ENCODE measurements at places on chromosomes 5 and 9. TPM values are rescaled to one million over a fixed set of nuclear protein-coding genes. Genes with fewer than 3 reads are reported as not detected.
A peak's percentile ranks its signal among the peaks of the same experiment; 100 is the strongest.

DNA sequence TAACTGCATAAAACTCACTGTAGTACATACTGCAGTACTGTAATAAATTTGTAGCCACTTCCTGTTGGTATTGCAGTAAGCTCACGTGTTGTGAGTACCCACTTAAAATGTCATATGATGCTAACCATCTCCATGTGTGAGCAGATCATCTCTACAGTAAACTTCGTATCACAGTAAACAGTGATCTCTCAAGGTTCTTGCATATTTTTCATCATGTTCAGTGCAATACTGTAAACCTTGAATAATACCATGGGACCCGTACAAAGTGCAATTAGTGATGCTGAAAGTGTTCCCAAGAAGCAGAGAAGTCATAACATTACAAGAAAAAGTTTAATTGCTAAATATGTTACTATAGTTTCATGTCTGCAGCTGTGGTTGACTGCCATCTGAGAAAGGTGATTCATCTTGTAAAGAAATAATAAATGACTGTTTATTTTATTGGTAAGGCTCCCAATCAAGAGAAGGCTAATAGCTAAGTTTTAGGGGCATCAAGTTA lies 253.8 kb upstream of the POU5F2 start:
- H3K27me3 ChIP-seq: no peaks in the 10 kb centered on the region
- H3K4me1 ChIP-seq: no peaks in the 10 kb centered on the region
- no peaks in the 10 kb centered on the region for H3K36me3 ChIP-seq
- H3K4me3 ChIP-seq: no peak overlapping the region
- no peak overlapping the region for H3K27ac ChIP-seq
- DNase-seq: no peak

- H3K4me1 ChIP-seq: no peaks in the 10 kb centered on the region
- DNase-seq: no peak
- H3K36me3 ChIP-seq: no peaks in the 10 kb centered on the region
- H3K27me3 ChIP-seq: no peaks in the 10 kb centered on the region
Measured at GRCh38 chr5:110705349-110705748, 21.1 kb downstream of the TMEM232 start.

GRCh38 chr9:130230631-130231030 lies 34.9 kb upstream of the HMCN2 start:
- H3K27ac ChIP-seq: no peak overlapping the region
- H3K36me3 ChIP-seq: no peaks in the 10 kb centered on the region
- DNase-seq: no peak

- no peaks in the 10 kb centered on the region for H3K4me1 ChIP-seq
- H3K4me3 ChIP-seq: no peak overlapping the region
- no peaks in the 10 kb centered on the region for H3K36me3 ChIP-seq
Measured at GRCh38 chr5:156922207-156922792, 40.7 kb downstream of the TIMD4 start.

GRCh38 chr9:114154600-114155102 lies 686 bp upstream of the COL27A1 start:
- H3K4me1 ChIP-seq: no peaks in the 10 kb centered on the region
- no peaks in the 10 kb centered on the region for H3K27me3 ChIP-seq
- H3K4me3 ChIP-seq: no peak overlapping the region
- H3K27ac ChIP-seq: no peak overlapping the region
- DNase-seq: no peak

DNA sequence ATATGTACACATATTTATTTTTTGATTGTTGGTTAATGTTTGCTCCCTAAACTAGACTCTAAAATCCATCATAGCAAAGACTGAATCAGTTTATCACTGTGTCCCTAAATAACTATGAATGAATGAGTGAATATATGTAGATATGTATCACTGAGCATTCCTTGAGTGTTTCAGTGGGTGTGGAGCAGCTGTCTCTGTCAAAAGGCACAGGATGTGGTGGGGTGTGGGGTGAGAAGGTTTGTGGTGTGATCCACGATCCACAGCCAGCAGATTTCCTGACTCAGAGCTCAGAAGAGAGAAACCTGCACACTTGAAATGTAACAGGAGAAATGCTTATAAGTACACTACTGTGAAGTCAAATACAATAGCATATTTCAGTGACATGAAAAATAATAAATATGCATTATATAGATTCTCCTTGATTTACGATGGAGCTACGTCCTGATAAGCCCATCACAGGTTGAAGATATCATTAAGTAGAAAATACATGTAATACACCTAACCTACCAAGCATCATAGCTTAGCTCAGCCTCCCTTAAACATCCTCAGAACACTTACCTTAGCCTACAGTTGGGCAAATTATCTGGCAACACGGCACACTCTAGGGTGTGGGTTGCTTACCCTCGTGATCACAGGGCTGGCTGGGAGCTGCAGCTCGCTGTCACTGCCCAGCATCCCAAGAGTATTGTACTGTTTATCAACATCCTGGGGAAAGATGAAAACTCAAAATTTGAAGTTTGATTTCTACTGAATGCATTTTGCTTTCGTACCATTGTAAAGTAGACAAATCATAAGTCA lies 287.0 kb downstream of the GAS1 start:
- H3K4me3 ChIP-seq: no peak overlapping the region
- DNase-seq: no peak

GRCh38 chr5:136768457-136768856 lies 403.1 kb upstream of the TRPC7 start:
- H3K4me1 ChIP-seq: peaks cover 42% of the 10 kb centered on the region
- H3K27ac ChIP-seq: no peak overlapping the region

- peak; percentile 60 for DNase-seq
- no peaks in the 10 kb centered on the region for H3K4me1 ChIP-seq
- no peaks in the 10 kb centered on the region for H3K27me3 ChIP-seq
- no peak overlapping the region for H3K4me3 ChIP-seq
- no peak overlapping the region for H3K27ac ChIP-seq
Measured at GRCh38 chr9:114033397-114034103, 44.5 kb downstream of the AMBP start.

DNA sequence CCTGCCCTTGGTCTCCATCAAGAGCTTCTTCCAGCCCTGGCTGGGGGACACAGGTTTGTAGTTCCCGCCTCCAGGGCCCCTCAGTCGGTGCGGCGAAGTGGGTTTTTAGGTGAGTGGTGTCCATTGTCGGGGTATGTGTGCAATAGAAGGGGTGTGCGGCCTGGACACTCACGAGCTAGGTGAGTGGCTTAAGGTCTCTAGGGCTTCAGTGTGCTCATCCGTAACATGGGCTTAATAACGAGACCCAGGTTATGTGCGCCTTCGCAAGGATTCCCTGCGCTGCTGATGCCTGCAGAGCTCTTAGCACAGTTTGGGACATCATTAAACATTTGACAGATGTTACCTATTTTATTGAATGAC lies 656 bp downstream of the CEP78 start:
- peak overlapping the region; percentile 62 for H3K27ac ChIP-seq
- peak overlapping the region; percentile 97 for H3K4me3 ChIP-seq
- peaks cover 7% of the 10 kb centered on the region for H3K36me3 ChIP-seq
- H3K4me1 ChIP-seq: peaks cover 27% of the 10 kb centered on the region
- no peaks in the 10 kb centered on the region for H3K27me3 ChIP-seq

DNA sequence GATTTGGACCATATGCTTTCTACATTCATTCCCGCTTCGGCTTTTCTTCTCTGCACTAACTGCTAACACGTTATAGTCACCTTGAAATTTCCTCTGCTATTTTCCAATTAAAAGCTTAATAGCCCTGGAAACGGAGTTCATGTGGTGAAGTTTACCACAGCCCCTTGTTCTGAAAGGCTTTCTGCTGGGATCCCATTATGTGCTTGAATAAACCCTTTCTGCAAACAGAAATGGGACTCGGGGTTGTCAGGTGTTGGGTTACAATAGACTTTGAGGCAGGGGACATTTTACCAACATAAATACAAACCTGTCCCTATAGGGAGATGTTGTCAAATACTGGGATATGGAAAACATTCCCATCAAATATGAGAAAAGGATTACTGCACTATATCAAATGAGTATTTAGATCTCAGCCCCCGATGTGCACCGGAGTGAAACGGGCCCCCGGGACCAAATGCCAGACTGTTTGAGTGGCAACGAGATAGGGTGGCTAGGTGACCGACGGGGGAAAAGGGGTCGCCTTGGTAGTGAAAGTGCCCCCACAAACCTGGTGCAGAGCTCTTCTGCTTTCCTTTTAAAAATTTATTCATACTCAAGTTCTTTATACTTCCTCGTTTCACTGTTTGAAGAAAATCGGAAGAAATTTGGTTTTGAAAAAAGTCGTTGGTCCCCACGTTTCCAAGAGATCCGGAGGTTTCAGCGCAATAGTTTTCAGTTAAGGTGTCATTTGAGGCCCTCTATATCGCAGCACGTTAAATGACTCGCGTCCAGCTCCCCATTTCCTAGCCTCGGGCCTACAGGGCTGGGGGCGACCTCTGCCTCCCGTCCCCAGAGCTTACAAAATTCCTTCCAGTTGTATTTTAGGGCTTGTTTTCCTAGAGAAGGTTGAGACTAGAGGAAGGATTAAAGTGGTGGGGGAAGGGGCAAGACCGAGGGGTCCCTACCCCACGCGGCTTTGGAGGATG lies 2.1 kb upstream of the DMRT3 start:
- no peaks in the 10 kb centered on the region for H3K27me3 ChIP-seq
- no peak overlapping the region for H3K27ac ChIP-seq
- H3K36me3 ChIP-seq: no peaks in the 10 kb centered on the region
- H3K4me3 ChIP-seq: no peak overlapping the region

GRCh38 chr5:119313658-119314605 lies 41.9 kb upstream of the TNFAIP8 start:
- no peaks in the 10 kb centered on the region for H3K27me3 ChIP-seq
- no peak overlapping the region for H3K4me3 ChIP-seq
- H3K36me3 ChIP-seq: peaks cover 4% of the 10 kb centered on the region
- peaks cover 73% of the 10 kb centered on the region for H3K4me1 ChIP-seq

DNA sequence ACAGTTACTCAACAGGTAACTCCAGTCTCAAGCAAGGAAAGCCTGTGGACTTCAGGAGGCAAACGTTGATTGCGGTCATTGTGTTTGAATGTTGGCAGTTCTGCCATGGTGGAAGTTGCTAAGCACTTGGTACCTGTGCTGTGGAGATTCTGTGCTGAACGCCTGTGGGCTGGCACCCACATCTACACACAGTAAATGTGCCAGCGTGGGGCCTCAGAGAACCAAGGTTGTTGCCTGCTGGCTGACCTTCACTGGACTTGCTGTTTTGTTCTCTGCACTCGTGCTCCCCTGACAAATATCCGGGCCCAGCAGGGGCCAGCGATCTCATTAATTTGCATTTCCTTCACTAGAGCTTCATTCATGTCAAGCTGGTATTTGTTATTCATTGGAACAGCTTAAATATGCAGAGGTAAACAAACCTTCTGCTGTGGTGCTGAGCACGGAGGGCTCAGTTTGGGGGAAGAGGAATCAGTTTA lies 141.8 kb downstream of the PRKACG start:
- no peaks in the 10 kb centered on the region for H3K27me3 ChIP-seq
- no peaks in the 10 kb centered on the region for H3K36me3 ChIP-seq
- H3K4me1 ChIP-seq: no peaks in the 10 kb centered on the region
- H3K27ac ChIP-seq: no peak overlapping the region
- H3K4me3 ChIP-seq: no peak overlapping the region

DNA sequence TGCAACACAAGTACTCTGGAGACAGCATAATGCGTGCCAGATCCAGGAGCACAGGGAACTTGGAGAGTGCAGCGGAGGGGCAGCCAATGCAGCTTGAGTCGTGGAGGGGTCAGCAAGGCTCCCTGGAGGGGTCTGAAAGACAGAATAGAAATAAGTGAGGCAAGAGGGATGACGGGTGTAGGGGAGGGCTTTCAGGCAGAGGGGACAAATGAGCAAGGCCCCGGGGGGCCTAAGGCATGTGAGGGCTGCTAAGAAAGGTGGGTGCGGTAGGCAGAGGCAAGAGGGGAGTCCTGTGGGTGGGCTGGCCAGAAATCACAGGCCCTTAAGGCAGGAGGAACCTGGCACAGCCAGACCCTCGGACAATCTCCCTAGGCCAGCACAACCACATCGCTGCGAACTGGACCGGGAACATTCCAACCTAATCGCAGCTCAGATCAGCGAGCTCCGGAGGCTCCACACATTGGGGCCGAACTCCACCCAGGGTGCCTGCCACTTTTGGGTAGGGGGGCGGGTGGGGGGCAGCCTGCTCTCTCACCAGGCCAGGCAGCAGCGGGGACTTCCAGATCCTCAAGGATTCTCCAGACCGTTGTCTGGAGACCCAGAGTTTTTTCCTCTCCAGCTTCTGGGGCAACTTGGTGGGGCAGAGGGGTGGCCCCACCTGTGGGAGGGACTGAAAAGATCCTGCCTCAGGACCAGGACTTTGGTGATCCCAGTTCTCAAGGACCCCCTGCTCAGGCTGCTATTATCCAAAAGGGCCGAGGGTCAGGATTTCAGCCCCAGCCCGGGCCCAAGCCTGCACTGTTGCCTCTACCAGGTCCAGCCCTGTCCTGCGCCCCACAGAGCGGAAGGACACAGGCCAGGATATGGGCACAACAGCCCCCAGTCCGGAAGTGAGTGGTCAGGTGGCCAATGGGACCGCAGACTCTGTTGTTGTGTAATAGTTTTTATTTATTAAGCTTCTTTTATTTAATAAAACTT lies 22.7 kb upstream of the CYSTM1 start:
- no peaks in the 10 kb centered on the region for H3K36me3 ChIP-seq
- H3K4me1 ChIP-seq: peaks cover 25% of the 10 kb centered on the region
- no peak for DNase-seq
- H3K27ac ChIP-seq: no peak overlapping the region

DNA sequence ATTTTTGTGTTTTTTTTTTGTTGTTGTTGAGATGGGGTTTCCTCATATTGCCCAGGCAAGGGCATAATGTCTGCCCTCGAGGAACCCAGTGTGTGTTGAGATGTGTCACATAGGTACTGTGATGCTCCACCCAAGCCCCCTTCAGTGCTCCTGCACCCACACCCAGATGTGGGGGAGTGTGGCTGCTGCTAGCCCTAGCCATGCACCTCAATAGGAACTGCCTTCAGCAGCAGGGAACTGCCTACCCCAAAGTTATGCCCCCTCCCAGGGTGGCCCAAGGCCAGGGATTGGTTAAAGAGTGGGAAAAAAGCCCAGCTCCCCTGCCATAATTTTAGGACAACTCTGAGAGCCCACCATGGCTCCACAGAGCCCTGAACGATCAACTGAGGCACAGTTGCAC lies 33.3 kb upstream of the EPB41L4B start:
- no peaks in the 10 kb centered on the region for H3K36me3 ChIP-seq
- no peak overlapping the region for H3K4me3 ChIP-seq
- no peaks in the 10 kb centered on the region for H3K4me1 ChIP-seq
- no peak for DNase-seq
- H3K27ac ChIP-seq: no peak overlapping the region

- no peak overlapping the region for H3K4me3 ChIP-seq
- H3K27me3 ChIP-seq: no peaks in the 10 kb centered on the region
- no peaks in the 10 kb centered on the region for H3K4me1 ChIP-seq
- H3K27ac ChIP-seq: no peak overlapping the region
Measured at GRCh38 chr9:127812936-127813675, 10.4 kb downstream of the FPGS start.

The SPINK13 gene
- not detected for total RNA-seq

The CDC25C gene
- total RNA-seq: 6.1 TPM

The AK1 gene
- total RNA-seq: 1.0 TPM

The PCDHGA6 gene
- total RNA-seq: 10.9 TPM

The CDH9 gene
- total RNA-seq: not detected

The SEMA5A gene
- total RNA-seq: not detected

The SOX30 gene
- total RNA-seq: not detected

The BAAT gene
- 0.19 TPM for total RNA-seq

The RACK1 gene
- total RNA-seq: 7,026 TPM

The CDKN2A gene
- 88.7 TPM for total RNA-seq
